ENCODE measurements at places on chromosomes 12 and 14.

DNA sequence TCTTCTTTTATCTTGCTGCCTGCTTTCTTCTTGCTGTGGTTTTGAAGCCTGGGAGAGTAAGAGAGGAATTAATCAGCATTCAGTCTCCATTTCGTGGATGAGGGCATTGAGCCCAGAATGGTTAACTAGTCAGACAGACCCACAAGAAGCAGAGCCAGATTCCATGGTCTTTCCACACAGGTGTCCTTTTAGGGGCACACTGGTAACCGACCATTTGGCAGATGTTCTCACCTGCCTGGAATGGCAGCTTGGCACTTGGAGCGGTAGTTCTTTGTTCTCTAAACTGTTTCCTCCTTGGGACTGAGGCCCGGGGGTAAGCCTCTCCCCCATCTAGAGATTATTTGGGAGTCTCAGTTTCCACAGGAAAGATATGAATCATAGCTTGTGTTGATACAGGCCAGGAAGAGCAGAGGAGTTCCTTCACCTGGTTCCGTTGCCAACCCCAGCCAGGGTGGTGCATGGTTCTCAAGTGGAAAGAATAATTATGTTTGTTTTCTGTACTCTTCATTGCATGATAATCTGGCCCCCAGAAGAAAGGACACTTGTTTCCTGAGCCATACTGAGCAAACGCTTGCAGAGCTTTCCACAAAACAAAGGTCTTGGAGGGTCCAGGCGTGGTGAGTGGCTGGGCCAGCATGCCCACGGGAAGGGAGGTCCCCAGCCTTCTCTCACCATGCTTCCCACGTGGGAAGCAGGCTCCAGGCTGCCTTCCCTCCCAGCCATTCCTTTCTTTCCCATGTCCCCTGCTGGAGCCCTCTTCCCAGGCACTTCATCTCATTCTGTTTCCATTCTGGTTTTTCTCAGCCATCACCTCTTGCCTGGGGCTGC, 2.0 kb upstream of the KRT75 start:
- DNase-seq, result no peak

- no peak for DNase-seq
These were observed 212.4 kb upstream of the FAR2 start for GRCh38 chr12:28936711-28937110.

GRCh38 chr14:23365732-23366425, 907 bp upstream of the EFS start:
- DNase-seq, result no peak

DNA sequence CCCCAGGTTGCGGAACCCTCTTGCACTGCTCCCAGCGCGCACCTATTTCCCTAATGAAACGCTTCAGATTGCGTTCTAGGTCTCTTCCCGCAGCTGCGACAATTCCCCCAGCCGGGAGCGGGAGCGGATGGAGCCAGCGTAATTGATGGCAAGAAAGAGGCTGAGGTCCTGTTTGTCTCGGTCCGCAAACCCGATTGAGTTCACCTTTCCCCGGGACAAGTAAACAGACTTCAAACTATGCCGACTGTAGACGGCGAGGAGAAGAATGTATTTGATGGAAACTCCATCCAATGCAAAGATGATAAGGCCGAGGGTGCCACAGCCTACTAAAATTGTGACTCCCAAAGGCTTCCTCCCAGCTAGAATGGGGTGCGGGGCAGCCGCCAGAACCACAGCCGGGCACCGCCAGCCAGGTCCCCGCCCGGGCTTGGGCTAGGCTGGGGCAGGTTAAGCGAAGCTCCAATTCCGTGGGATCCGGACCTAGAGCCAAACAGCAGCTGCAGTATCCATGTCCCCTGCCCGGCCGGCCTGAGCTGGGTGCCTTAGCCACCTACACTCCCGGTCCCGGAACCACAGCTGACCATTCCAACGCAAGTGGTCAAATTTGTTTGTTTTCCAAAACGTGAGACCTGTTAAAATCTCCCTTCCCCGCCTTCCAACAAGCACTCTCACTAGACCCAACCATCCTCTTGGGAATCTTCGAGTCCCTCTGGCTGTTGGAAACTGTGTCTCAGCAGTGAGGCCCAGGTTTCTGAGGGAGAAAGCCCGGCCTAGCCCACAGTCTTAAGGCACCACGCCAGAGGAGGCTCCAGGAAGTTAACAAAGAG, 5.5 kb downstream of the NKX2-1 start:
- DNase-seq, result no peak

DNA sequence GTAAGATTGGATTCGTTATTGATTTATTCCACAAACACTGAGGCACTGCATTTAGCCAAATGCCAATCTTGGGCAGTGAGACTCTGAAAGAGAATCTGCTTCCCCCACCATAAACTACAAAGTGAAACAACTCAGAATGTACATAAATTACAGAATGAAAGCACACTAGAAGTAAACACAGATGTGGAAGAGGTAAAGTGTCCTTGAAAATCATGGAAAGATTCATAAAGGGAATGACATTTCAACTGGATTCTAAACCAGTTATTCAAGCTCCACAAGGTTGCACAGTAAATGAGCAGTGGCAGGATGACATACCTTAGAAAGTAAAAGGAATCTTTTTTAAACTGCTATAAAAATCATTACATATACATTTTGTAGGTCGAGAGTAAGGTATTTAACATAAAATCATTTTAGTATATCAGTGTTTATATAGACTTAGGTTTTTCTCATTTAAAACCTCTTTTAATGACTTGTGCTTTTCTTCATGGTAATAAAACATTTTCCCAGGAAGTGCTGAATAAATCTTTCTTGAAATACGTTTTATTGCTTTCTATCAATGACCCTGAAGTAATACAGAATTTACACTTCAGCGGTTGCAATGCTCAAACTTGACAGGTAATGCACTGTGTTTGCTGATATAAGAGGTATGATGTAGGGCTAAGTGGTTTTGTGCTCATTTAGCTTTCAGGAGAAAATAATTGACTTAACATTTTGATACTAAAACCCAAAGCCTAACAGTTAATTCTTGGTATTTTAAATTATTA, 270.6 kb downstream of the NAV3 start:
- DNase-seq, result no peak

GRCh38 chr14:96042248-96042930, 3.2 kb downstream of the C14orf132 start:
- DNase-seq, result no peak

DNA sequence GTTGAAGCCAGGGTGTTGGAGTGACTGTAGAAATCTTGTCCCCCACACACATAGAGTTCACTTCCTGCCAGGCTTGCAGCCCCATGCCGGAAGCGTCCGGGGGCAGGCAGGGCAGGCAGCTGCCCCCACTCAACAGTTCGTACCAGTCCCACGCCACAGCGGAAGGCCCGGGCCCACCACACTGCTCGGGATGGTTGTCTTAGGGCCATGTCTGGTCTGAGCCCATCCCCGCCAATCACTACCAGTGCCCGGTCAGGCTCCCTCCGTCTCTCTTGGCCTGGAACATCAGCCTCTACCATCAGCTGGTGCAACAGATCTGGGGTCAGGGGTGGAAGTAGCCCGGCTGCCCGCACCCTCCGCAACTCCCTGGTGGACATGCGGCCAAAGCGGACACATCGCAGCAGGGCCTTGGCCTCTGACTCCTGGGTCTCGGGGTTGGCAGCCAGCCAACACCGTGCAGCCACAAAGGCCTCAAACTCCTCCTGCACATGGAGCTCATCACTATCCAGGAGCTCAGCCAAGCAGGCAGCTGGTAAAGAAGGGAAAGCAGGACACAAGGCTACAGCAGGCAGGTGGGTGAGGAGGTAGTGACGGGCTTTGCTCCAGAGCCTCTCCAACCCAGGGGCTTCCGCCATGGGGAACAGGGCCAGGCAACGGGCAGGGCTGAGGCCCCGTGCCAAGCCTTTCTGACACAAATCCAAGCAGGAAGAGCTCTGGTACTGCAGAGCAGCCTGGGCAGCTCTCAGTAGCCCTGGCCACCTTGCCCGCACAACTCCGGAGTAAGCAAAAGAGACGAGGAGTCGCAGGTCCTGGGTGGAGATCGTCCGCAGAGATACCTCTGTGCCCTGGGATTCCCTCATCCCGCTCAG, 5.9 kb downstream of the KLHL33 start:
- no peak for DNase-seq

DNA sequence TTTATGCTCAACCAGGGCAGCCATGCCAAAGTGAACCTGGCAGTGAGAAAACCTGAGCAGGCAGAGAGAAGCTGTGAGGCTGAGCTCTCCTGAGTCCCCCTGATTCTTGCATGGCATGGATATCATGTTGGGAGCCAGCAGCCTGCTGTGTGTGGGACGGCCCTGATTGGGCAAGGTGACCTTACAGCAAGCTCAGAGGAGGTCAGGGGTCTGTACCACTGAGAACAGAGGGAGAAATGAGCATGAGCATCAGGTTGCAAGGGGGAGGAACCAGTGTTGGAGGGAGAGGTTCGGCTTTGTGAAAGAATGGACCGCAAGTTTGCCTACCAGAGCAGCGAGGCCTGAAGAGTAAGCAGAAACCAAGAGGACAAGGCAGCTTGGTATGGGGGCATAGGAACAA, 59.1 kb upstream of the PTGR2 start:
- no peak for DNase-seq

DNA sequence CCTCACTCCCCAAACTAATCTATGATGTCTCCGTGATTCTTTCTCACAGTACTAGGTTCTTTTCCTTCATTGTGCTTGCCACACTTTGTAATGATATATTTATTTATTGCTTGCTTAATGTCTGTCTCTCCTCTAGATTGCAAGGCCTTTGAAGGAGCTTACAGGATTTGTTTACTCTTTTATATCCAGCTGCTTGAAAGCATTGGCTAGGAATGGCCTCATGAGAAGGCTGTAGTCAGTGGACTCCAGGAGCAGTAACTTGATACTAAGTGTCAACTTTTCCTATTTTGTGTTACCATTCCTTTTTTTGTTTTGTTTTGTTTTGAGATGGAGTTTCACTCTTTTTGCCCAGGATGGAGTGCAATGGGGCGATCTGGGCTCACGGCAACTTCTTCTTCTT, 7.3 kb upstream of the FAM234B start:
- no peak for DNase-seq

Data from CD4-positive, alpha-beta T cell treated with Interleukin-1 beta for 1 hour (primary cell).